ENCODE measurements at places on chromosomes 5 and 9. TPM values are rescaled to one million over a fixed set of nuclear protein-coding genes. Genes with fewer than 3 reads are reported as not detected.

RMRP gene
- total RNA-seq = 162,287 TPM

TTC1 gene
- 41.6 TPM for total RNA-seq

GRCh38 chr9:117073071-117073470 lies 341.8 kb downstream of the ASTN2 start:
- no peaks in the 10 kb centered on the region for H3K27me3 ChIP-seq
- H3K36me3 ChIP-seq = no peaks in the 10 kb centered on the region
- H3K4me1 ChIP-seq = no peaks in the 10 kb centered on the region
- no peak overlapping the region for H3K27ac ChIP-seq
- H3K4me3 ChIP-seq = no peak overlapping the region

DNA sequence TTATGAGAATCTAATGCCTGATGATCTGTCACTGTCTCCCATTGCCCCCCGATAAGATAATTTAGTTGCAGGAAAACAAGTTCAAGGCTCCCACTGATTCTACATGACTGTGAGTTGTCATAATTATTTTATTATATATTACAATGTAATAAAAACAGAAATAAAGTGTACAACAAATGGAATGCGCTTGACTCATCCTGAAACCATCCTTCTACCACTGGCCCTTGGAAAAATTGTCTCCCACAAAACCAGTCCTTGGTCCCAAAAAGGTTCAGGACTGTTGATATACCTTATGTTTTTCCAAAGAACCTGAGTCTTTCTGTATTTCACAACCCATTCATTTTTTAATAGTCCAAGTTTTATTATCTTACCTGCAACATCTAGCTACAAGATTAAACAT lies 403.5 kb downstream of the TAF11L14 start:
- H3K27ac ChIP-seq = no peak overlapping the region
- H3K36me3 ChIP-seq = no peaks in the 10 kb centered on the region
- no peaks in the 10 kb centered on the region for H3K27me3 ChIP-seq
- H3K4me3 ChIP-seq = no peak overlapping the region

DNA sequence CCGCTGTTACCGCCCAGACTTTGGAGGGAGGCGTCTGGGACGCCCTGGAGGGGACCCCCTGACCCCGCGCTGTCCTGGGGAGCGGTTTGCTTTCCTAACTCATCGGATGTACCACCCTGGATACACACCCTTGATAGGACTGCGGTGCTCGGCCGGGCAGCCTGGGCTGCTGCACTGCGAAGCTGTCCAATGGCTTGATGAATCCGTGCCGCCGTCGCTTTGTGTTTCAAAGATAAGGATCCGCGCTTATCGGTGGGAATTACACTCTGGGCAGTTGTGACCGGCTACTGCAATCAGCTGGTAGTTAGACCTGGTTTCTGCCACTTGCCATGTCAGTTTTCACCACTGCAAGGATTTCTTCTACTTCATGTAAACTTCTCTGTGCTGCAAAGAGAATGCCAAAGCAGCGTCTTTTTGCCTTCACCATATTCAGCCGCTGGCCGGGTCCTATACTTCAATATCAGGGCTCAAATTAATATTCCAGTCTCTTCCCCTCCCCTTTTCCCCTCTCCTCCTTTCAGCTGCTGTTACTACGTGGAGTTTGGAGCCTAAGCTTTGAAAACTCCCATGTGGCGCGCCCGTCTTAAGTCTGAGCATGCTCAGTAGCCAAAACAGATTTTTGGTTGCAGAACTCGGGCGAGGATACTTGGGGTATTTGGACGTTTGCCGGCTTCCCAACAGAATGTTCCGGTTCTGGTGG lies 727 bp downstream of the SMAD5 start:
- peak overlapping the region; percentile 60 for H3K4me3 ChIP-seq
- peak; percentile 74 for DNase-seq
- H3K27me3 ChIP-seq = no peaks in the 10 kb centered on the region
